Activated naive CD4-positive, alpha-beta T cell (primary cell): ENCODE measurements at places on chromosomes 7 and 10.

DNA sequence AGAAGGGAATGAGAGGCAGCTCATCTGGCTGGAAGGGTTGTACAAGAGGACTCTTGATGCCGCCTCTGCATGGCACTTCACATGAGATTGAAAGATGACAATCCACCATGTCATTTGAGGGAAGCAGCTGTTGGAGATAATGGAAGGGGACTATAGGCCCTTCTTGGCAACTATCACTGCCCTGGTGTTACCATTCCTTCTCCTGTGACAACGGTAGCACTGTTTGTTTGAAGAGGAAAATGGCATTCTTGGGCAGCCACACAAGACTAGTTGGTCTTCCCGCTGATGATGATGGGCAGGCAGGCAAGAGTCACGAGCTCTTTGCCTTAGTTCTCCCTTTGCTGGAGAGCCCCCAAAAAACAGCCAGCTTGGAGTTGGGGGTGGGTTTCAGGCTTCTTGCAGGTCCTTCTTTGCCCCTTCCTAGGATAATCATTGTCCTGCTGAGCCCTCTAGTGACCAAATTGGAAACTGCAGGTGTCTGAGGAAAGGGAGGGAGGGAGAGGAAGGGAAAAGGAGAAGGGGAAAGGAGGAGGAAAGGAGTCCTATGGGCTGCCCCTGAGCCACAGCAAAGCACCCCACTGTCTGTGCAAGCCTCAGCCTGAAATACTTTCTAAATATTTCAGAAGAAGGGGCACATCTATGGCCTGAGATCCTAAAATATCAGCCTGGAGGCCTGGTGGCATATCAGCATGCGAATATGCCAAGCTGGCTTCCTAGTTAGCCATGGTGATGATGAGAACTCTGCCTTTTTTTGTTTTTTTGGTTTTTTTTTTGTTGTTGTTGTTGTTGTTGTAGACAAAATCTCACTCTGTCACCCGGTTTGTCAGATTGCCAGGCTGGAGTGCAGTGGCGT is 165.6 kb upstream of the KMT2E start:
- peak; percentile 1 for DNase-seq

DNA sequence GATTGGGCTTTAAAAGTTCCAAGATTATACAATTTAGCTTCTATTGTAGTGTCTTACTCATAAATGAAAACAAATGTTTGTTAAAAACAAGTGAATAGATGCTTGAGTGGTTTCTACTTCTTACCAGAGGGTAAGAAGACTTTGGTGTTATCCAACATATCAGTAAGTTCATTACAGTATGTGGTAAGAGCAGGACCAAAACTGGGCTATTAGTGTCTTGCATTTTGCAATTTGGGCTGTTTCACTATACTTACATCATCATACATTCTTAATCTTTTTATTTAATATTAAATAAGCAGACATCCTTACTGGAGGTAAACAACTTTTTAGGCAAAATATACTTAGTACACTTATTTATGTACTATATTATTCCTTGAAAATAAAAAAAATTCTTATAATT is 248.4 kb upstream of the HGF start:
- no peak for DNase-seq

- no peak for DNase-seq
Observed at GRCh38 chr10:69461243-69462025, 10.2 kb downstream of the TSPAN15 start.

- no peak for DNase-seq
Observed at GRCh38 chr10:44017483-44018145, 367.3 kb downstream of the CXCL12 start.

DNA sequence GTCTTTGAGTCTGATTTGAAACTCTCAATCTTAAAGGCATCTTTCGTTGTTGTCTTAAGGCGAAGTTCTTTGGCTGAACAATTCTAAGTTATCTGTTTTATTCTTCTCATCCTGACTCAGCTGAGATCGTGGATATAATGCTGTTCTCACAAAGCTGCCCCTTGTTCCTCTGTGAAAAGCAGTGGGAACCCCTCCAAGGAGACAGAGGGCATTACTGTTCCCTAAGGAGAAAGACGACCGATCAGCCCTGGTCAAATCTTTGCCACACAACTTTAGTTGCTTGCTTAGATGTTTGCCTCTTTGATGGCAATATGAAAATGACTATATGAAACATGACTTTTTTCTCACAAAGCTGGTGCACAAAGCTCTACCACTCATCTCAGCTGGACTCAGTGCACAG is 1016.7 kb downstream of the REEP3 start:
- no peak for DNase-seq

DNA sequence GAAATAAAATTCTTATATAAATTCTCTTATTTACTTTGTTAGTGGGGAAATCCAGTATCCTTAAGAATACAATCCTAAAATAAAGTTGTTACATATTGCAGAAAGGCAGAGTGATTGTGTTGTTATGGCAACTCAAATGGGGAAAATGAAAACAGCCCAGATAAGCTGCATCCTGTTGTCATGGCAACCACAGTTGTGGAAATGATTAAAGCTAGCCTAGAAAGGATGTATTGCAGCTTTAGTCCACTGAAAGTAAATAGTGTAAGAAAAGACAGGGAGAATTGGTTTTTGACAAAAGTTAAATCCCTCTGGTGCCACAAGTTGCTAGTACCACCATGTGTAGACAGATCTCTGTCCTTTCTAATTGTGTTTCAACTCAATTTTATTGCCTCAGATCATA is 43.2 kb downstream of the BTRC start:
- DNase-seq: no peak

DNA sequence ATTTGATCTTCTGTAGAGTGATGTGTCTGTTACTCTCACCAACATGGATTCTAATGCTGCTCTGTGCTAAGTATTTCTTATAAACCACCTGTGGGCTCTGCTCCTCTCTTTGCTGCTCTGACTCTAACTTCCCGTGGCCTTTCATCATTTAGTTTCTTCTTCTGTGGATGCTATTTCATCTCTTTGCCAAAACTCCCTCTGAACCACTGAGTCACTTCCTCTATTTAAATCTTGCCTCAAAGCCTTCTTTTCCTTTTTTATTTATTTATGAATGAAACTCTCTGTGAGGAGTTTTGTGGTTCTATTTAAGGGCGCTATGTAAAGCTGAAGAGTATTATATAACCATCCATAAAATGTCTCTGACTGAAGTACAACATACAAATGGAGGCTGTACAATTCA is 538.5 kb downstream of the SUGCT start:
- DNase-seq: no peak

GRCh38 chr7:44587843-44588711 is 6.0 kb upstream of the TMED4 start:
- DNase-seq: peak; percentile 16

DNA sequence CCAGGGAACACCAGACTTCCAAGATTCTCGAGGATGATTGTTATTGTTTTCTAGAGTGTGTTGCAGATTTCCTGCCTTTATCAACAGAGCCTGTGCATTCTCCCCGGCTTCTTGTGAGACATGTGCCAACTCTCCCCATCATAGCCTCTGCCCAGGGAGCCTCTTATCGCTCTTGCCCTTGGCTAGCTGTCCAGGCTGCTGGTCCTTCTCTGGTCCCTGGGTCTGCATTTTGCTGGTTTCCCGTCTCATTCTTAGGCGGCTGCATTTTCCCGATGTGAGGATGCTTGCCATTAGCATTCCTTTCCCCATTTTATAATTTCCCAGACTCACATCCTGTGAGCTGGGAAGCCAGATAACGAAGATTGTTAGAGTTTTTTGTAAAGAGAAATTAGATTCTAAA is 15.2 kb downstream of the SLC13A4 start:
- DNase-seq: no peak

- peak; percentile 0 for DNase-seq
Observed at GRCh38 chr10:86899670-86900276, 57.6 kb downstream of the MMRN2 start.

GRCh38 chr7:26317211-26317610 is 25.5 kb downstream of the SNX10 start:
- no peak for DNase-seq

DNA sequence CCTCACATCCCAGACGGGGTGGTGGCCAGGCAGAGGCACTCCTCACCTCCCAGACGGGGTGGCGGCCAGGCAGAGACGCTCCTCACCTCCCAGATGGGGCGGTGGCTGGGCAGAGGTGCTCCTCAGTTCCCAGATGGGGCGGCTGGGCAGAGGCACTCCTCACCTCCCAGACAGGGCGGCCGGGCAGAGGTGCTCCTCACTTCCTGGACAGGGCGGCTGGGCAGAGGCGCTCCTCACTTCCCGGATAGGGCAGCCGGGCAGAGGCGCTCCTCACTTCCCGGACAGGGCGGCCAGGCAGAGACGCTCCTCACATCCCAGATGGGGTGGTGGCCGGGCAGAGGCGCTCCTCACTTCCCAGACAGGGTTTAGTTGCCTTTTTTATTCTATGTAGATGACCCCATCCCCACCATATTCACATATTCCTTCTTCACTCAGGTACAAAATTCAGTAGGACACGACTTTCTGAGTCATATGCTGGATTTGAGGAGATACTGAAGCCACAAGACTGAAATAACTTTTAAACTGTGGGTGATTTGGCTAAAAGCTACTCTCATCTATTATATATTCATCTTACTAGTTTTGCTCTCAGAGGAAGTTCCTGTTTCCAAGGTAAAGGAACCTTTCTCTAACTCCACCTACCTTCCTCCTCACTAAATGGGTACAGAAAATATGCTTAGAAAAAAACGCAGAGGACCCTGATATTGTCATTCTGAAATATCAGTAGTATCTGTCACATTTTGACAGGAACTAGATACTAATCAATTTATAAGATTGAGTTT is 54.4 kb downstream of the ENTPD1 start:
- no peak for DNase-seq

GRCh38 chr10:67115972-67116371 is 190.1 kb downstream of the LRRTM3 start:
- DNase-seq: no peak

DNA sequence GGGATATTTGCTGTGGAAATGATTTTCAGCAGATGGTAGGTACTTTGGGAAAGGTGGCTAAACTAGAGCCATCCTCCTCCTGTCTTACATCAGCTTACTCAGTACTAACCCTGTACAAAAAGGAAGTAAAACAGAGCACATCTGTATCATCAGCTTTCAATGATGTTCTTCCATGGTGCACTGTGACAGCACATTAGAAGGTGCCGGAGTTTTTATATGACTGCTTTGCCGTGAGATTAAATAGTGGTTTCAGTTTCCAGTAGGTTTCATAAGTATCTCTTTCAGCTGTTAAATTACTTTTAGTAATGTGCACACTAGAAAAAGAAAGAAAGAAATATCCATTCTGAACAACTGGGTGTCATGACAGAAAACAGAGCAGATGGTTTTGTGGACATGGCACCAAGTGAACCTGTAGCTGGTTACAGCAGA is 86.5 kb downstream of the ARID5B start:
- DNase-seq: no peak

- DNase-seq: no peak
Observed at GRCh38 chr10:98262571-98262970, 5.4 kb downstream of the LOXL4 start.

- no peak for DNase-seq
Observed at GRCh38 chr7:138632826-138633602, 68.1 kb downstream of the SVOPL start.

DNA sequence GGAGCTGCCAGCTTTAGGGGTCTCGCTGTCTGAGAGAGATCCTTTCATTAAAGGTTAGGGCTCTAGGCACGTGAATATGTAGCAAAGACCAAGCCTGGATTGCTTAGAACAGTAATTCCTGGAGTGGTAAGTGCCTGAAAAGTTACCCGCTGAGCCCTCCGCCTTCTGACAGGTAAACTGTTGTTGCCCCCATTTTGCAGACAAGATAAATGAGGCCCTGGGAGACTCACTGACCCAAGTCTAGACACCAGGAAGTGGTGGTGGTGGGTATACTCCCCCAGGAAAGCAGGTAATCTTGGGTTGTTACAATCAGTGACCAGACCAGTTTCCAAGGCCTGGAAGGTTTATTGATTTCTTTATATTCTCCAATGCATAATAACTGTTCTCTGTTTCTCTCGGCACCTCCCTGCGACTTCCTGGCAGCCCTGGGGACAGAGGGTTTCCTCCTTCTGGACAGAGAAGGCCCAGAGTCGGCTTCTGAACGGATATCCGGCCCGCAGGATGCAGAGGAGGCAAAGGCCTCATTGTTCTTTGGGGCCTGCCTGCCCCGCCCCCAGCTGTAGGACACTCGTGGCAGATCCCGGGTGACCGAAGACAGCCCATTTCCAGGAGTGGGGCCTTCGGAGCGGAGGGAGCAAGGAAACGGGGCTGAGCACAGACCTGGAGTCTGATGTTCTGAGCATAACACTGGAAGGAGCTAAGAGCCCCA is 1.3 kb upstream of the GRK5 start:
- no peak for DNase-seq

DNA sequence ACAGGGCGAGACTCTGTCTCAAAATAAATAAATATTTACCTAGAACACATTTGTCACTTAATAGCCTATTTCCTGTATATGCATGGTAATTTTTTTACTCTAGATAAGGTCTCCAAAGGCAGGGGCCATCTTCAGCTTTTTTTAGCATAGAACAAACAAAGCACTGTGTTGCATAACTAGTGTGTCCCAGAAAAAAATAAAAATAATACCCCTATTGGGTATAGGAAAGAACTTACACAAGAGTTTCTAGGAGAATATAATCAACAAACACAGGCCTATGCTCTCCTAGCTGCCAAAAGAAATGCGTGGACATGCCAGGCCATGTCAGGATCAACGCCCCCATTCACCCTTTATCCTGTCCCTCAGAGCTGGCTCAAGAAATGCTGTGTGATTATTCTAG is 103.6 kb downstream of the PARD3 start:
- no peak for DNase-seq

DNA sequence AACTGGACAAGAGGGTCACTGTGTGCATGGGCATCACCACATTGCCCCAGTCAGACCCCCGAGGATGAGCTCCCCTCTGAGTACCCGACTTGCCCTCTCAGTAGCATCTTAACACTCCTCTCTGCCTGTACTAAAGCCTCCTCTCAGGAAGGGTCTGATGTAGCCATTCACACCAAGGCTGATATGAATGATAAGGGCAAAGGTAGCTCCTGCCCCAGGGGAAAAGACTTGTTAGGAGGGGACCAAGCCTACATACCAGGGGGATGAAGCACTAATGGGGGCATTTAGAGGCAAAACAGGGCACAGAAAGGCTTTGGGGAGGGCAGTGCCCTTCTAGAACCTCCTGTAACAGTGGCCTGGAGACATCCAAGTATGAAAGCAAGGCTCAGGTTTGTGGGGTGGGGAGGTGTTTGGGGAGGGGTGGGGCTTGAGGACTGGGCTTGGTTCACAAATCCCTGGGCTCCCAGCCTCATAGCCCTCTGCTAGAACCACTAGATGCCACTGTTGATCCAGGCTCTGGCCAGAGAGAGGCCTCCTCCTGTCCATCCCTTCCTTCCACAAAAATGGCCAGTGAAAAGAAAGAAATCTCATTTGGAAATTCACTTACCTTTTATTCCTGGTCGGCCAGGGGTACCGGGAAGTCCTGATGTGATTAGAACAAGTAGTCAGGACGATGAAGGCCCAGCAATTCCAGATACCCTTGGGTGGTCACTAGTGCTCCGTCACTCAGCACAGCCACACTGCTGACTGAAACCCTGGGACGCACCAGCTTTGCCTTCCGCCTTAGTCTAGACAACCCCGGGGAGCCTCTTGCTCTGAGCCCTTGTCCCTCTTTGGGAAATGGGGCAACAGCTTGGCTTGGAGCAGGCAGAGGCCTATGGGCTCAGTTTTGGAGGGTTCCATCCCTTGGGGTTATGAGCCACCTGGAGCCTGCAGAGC is 40.3 kb downstream of the COL17A1 start:
- no peak for DNase-seq
